ENCODE measurements at places on chromosomes 4 and X.

GRCh38 chr4:34644579-34645115 is 1599.7 kb downstream of the ARAP2 start:
- no peak for DNase-seq

DNA sequence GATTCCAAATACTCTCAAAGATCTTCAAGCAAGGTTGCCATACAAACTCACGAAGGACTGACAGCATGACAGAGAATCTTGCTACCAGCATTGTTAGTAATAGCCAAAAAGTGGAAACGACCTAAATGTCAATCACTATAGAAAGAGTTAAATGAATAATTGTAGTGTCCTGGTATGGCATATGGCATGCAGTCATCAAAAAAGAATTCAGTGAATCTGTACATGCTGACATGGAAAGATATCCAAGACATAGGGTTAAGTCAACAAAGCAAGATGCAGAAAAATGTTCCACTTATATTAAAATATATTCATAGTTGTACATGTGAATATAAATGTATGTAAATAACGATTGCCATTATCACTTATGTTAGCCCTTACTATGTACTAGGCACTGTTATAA is 37.6 kb downstream of the SRPX2 start:
- no peak for DNase-seq

- DNase-seq = no peak
These were observed 10.5 kb upstream of the ZNF330 start for GRCh38 chr4:141210168-141210567.

GRCh38 chr4:186486172-186486571 is 69.2 kb downstream of the MTNR1A start:
- no peak for DNase-seq

- no peak for DNase-seq
These were observed 235.1 kb downstream of the USP46 start for GRCh38 chr4:52423967-52424366.

GRCh38 chr4:172018358-172018757 is 205.2 kb downstream of the GALNTL6 start:
- DNase-seq = no peak

DNA sequence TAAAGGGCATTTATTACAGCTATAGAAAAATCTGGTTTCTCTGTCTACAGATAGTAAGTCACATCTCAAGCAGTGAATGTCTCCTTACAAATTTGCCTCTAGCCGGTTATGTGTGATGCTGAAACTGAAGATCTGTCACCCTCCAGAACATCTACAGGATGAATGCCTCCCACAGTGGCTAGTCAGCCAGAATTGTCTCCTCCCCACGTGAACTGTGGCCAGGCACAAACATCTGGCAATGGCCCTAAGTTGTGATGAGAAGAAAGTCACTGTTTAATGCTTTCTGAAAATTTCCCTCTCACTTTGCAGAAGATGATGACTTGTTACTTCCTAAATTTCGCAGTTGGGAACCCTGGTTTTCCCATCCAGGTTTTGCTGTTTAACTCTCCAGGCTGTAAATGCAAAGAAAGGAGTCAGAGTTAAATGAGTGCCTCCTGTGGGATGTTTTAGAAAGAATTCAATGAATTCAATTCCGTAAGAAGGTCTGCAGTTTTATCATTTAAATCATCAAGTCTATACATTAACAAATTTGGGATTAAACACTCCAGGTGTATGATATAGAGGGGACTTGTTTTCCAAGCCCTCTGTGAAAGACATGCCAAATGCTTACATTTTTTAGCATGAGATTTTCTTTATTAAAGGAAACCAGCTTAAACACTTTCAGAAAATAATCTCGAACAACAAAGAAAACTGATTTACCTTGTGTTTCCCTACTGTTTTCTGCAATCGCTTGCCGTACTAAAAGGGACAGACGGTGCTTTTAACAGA is 55.4 kb upstream of the TLR3 start:
- no peak for DNase-seq

DNA sequence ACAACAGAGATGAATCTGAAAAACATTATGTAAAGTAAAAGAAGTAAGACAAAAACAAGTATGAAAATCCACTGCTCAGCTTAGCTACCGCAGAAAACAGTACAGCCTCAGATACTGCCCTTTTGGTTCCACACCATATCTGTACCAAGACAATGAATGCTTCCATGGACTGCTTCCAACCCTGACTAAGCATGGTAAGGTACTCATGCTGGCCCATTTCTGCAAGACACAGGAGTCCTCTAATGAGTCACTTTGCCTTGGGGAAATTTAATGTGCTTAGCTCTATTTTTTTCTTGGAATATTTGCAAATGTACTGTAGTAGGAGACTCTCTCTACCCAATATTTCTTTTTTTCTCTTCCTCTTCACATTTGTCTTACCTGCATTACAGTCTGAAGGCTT is 931.7 kb upstream of the HS3ST1 start:
- DNase-seq = no peak

GRCh38 chr4:124861761-124862160 is 149.2 kb upstream of the ANKRD50 start:
- no peak for DNase-seq

DNA sequence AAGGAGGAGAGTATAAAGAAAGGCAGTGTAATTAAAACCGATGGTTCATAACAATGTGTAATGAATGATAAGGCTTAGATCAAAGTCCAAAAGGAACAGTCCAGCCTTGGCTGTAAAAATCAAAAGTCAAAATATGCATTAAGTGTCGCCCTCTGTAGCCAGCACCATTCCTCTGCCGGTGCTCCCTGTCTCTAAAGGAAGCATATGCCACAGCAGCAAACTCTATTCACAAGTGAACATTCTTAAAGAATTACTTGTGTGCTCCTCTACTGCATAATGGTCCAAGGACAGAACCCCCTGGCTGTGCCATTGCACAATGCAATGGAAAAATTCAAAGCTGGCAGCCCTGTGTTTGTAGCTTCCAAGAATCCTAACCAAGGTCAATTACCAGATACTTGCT is 16.3 kb upstream of the MBNL3 start:
- DNase-seq = no peak

- DNase-seq = no peak
These were observed 93.8 kb downstream of the HDAC8 start for GRCh38 chrX:72478853-72479252.

- no peak for DNase-seq
These were observed 20.5 kb downstream of the PKD2 start for GRCh38 chr4:88027611-88028608.

- no peak for DNase-seq
These were observed 631 bp downstream of the TMEM47 start for GRCh38 chrX:34656467-34656841.

DNA sequence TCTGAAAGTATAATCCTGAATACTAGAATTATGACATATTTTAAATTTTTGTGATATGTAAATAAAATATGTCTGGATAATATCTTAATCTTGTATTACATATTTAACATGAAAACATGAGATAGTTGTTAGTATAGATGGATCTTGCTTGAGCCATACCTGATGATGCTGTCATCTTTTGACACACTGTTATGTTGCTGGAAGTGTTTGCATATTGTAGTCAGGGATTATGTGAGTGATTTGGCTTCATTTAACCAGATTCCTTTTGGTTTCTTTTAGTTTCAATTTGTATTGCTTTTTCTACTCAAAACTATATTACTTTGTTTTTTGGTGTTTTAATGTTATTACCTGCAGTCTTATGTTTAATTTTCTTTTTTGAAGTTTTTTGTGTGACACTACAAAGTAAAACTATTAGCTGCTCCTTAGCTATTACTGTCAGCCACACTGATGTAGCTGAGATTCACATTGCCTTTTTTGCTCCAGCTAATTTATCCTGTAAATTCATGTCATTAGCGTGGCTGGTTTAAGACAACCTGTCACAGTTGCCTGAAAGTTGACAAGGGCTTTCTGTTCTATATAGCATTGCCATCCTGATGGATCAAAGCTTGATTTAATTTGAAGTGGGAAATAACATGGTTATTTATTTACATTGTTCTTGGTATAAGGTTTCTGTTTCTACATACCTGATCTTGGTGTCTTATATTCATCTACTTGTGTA is 33.7 kb downstream of the METAP1 start:
- DNase-seq = no peak

- DNase-seq = no peak
These were observed 68.0 kb upstream of the MSX1 start for GRCh38 chr4:4791299-4792111.

- no peak for DNase-seq
These were observed 635.6 kb upstream of the PCDH10 start for GRCh38 chr4:132513491-132513890.

DNA sequence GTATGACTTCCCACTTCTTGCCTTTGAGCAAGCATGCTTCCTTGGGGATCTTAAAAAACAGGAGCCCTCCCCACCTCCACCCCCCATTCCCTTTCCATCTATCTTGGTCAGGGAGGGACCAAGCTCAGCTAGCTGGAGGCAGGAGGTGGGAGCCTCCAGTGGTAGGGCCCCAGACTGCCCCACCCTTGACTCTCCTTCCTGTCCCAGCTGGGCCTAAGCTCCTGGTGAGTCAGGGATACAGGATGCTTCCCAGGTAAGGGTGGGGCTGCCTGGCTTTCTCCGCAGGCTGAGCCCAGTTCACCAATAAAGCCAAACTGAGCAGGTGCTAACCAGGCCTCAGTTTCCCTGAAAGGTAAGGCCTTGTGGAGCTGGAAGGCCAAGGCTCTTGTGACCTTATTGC is 15.2 kb downstream of the EFNB1 start:
- DNase-seq = no peak

DNA sequence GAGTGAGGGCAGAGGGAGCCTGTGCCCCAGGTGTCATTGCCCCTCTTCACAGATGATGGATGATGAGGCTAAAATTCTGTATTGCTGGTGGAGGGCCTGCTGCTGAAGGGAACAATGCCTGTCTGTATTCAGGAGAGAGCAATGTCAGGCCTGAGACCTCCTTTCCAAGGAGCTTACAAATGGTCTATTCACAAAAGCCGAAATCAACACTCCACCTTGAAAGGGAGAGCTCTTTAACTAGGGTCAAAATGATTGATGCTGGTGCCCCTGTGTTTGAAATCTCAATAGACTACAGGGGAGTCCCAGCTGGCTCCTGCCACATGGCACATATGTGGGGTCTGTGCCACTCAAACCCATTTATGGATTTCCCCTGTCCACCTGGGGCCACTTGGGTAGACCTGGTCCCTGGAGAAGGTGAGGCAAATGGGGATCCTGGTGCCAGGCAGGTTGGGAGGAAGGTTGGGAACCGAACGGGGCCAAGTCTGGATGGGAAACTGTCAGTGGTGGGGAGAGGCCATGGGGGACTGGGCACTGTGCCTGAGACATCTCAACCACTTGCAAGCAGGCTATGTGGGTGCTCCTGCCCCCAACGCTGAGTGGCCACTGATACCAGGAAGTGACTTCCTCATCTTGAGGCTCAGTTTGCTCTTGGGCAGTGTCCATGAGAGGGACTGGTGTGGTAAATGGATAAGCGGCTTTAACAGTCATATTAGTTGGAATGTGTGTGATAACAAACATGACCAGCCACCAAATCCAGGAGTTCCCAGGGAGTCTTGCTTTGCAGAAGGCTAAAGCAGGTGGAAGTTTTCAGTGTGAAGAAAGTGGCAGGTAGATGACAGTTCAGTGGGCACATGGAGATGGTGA is 223.8 kb upstream of the PSAPL1 start:
- DNase-seq = no peak

- no peak for DNase-seq
These were observed 1041.0 kb upstream of the TENM3 start for GRCh38 chr4:181202240-181202639.

GRCh38 chr4:153816542-153816941 is 27.7 kb upstream of the SFRP2 start:
- DNase-seq = no peak

DNA sequence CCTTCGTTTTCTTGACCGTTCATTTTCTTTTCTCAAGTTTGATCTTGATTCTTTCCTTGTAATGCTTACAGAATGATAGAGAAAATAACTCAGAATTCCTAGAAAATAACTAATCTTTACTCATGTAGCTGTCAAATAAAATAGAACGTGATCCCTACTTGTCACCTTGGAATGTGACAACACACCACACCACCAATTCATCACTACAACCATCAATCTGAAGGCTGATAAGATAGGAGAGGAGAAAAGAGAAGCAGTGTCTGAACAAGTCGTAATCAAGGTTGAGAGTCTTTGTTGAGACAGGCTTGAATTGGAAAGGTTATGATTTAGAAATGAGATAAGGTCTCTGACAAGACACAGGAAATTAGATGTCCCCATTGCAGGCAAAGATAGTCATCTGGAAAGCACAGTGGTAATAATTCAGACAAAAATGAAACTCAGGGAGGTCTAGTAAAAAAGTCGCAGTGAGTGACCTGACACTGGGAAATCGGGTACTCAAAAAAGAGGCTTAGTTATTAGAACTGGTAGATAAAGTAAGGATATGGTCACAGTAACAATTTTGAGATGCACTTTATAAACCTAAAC is 456.2 kb downstream of the FAT4 start:
- no peak for DNase-seq

DNA sequence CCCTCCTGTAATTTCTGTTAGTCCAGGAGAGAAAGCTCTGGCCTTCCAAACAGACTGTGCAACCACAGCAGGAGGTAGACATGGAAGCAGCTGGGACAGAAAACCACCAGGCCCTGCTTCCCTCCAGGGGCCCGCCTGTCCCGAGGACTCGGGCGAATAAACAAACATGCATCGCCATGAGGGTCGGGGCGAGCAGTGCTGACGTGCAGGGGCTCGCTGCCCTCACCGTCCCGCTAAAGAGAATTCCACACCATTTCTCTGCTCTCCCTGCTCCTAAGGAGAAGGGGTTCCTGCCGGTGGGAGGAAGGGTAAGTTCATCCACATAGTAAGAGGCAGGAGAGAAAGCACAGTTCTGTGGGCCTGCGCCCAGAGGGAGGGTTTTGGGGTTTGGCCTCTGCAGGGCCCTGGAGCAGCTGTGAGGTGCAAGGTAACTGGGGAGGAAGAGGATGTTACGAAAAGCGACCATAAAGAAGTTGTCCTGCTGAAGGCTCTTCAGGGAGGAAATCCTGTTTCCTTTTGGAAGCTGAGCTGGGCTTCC is 54.9 kb downstream of the WFS1 start:
- DNase-seq = no peak

DNA sequence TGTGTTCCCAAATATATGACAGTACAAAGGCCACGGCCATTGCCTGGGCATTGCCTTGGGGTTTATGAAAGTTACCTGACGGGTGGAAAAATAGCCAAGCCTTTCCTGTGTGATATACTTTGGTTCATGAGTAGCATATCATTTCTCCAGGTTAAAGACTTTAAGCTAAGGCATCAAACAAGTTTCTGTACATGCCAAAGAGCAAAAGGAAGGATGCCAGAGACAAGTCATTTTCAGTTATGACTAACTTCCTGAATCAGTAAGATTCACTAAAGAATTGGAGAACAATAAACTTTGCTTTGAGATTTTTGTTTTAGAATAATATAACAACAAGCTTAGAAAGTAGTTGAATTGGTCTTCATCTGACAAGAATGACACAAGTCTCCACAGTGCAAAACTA is 9.7 kb upstream of the GUF1 start:
- DNase-seq = no peak

- DNase-seq = no peak
These were observed 4.9 kb downstream of the HUWE1 start for GRCh38 chrX:53681661-53682060.

DNA sequence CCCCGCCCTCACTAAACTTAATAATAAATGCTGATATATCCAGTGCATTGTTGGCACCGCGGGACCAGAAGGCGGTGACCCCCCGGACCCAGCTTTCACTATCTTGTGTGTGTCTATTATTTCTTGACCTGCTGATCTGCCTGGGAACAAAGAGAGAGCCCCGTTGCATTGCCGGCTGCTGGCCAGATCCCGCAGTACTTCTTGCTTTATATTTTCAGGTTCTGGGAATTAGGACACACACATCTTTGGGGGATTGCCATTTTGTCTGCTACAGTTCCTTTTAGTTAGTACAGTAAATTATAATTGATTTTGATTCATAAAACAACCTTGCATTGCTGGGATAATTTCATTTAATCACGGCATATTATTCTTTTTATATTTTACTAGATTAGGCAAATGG is 2.2 kb upstream of the RTL8B start:
- no peak for DNase-seq
